ENCODE measurements at places on chromosomes 1 and 21. TPM values are rescaled to one million over a fixed set of nuclear protein-coding genes. Genes with fewer than 3 reads are reported as not detected.
A peak's percentile ranks its signal among the peaks of the same experiment; 100 is the strongest.

Gene MYOC
- total RNA-seq, result 0.17 TPM

DNA sequence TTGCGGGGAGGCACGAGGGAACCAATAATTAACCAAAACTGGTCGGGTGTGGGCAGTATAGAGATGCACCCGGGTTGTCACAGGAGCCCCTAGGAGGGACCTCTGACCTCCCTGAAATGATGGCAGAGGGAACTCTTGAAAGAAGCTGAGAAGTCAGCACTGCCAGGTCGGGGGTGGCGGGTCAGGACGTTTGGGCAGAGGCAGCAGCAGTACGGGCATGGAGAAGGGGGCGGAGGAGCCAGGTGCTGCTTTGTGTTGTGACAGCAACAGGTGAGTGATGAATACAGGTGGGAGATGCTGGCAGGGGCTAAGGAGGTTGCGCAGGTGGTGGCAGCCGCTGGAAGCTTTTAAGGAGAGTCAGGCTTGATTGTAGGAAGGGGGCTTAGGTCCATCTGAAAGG is 11.7 kb downstream of the TNFRSF1B start:
- DNase-seq, result no peak

GRCh38 chr21:14918527-14918926 is 146.3 kb downstream of the NRIP1 start:
- DNase-seq, result no peak

Gene CD84
- total RNA-seq, result 8.8 TPM

DNA sequence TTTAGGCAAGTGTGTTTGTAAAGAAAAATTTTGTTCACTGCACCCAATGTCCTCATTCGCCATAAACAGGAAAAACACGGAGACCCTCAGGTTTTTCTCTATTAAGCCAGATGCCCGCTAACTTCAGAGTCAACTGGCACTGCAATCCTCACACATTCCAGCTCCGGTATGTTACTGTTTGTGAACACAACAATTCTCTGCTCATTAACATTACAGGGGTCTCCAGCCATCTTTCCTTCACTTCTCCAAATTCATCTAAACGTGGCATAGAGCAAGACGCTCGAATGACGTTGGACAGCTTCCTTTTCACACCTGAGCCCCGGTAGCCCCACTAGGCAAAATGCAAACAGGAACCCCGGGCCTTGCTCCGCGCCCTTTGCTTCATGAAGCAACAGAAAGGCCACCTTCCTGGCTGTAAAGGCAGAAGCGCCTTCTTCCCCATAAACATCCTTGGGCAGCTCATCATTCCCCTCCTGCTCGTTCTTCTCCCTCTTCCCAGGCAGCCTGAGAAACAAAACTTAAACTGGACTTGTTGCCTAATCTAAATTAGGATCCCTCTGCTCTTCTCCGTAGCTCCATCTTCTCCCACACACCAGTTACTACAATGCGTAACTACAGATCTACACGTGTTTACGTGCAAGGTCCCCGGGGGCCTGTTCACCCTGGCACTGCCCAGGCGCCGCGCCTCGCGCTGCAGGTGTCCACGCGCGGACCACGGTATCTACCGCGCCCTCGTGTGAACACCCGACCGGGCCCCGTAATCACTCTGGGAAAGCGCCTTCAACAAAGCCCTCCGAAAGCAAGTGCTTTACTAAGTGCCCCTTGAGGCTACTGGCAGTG is 1.2 kb downstream of the LBR start:
- DNase-seq, result peak; percentile 61

Data from liver (tissue), 10 donors.